ENCODE measurements at places on chromosomes 7 and 10.

GRCh38 chr10:100167553-100168312 lies 18.1 kb downstream of the ERLIN1 start:
- no peak for DNase-seq

GRCh38 chr7:38973760-38974159 lies 3.9 kb upstream of the POU6F2 start:
- DNase-seq = no peak

- DNase-seq = no peak
Measured at GRCh38 chr7:129298268-129298893, 73.6 kb downstream of the AHCYL2 start.

DNA sequence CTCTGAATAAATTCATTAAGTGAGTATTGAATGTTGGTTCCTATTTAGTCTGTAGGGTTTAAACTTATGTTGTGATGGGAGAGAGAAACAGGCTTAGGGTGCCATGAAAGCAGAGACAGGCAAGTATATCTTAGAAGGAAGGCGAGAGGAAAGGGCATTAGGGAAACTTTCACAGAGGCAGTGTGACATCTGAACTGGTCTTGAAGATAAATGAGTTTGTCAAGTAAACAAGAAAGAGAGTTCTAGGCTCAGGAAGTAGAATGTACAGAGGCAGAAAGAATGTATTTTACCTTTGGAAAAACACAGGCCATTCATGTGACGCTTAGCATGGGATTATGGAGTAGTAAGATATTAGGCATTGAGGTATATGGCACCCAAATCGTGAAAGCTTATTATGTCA lies 34.5 kb downstream of the GLCCI1 start:
- no peak for DNase-seq

GRCh38 chr10:30282221-30282620 lies 66.9 kb downstream of the MTPAP start:
- DNase-seq = no peak

GRCh38 chr10:79241629-79241989 lies 105.7 kb upstream of the PPIF start:
- no peak for DNase-seq

- DNase-seq = no peak
Measured at GRCh38 chr7:33762911-33763306, 142.4 kb upstream of the BMPER start.

GRCh38 chr7:44320141-44320540 lies 5.3 kb downstream of the CAMK2B start:
- DNase-seq = no peak

All from D721Med (cell line).